ENCODE measurements at places on chromosomes 1 and 21.

GRCh38 chr1:55623311-55623710 lies 408.1 kb upstream of the USP24 start:
- DNase-seq, result no peak

- no peak for DNase-seq
Measured at GRCh38 chr1:165726841-165727240, 28.5 kb upstream of the ALDH9A1 start.

DNA sequence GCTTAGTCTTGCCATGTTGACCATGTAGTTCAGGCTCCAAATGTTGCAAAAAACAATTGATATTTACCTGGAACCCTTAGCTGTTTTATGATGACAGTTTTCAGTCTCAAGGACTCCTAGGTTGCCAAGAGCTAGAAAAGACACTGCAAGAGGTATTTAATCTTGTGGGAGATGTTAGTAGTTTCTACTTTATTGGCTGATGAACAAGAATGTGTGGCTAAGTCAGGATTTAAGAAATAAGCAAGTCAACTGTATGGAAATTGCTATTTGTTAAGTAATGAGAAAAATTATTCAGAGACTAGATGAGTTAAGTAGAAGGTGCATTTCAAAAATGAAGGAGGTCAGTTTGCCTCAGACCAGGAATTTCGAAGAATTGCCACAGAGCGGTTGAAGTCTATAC lies 639.7 kb upstream of the USP24 start:
- no peak for DNase-seq

DNA sequence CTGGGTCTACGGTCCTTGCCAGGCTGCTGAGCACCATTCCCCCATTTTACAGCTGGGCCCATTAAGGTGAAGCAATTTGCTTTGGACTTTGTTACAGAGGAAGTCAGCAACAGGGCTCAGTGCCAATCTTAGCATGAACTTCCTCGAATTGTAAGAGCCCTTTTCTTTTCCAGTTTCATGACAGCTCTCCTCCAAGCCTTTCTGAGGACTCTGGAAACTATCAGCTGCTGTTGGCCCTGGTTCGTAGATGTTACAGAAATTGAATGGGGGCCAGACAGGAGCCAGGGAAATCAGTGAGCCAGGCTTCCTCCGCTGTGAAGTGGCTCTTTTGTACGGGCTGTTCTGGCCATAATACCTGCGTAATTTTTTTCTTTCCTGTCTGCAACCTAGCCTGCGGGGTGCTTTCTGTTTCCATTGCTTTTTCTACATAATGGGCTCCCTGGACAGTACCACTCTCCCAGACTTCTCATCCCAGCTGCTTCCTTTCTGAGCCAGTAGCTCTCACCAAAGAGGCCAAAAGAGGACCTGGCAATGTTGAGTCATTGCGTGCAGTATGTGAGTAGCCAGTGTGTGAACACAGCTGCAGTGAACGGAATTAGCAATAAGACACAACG lies 386.3 kb downstream of the DISC1 start:
- no peak for DNase-seq

GRCh38 chr1:158644449-158644848 lies 39.4 kb downstream of the OR10Z1 start:
- no peak for DNase-seq

GRCh38 chr1:43454270-43455011 lies 710 bp upstream of the HYI start:
- DNase-seq, result peak; percentile 65

GRCh38 chr1:53379662-53380002 lies 51.8 kb upstream of the LRP8 start:
- DNase-seq, result no peak

DNA sequence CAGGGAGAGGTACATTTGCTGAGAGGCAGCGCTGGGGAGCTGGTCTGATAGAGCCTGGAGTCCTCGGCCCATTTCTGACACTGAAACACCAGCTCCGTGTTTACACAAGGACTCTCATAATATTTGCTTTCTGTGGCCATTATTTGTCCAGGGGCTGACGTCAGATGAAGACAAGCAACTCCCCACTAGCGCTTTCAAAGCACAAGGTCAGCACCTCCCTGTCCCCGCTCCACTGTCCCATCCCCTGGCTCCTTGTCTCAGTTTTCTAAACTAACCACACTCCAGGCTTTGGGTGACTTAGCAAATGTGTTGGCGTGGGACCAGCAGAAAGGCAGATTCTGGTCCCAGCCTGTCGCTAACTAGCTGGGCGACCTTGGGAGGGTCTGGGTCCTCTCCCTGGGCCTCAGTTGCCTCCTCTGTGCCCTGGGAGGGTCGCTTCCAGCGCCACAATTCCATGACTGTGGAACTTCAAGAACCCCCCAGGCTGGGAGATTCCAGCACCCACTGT lies 37.4 kb upstream of the ZBTB40 start:
- DNase-seq, result no peak

DNA sequence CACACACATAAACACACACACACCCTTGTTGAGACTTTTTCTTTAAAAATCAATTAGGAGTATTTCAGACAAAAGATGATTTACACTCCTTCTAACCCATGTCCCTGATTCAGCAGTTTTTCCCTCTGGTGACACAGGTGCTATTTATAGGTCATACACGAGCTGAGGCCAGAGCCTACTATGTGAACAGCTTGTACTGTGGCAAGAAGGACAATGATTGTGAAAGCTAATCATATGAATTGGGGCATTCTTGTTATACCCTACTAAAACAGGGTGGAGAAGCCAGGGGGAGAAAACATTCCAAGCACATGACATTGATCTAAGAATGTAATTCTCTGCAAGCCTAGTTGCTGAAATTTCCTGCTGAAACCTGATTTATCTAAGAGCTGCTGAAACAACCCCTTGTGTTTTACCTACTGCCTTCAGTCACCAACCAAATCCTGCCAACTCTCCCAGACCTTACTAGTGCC lies 60.3 kb downstream of the XCL1 start:
- DNase-seq, result peak; percentile 14

GRCh38 chr21:20631633-20632032 lies 366.6 kb upstream of the NCAM2 start:
- DNase-seq, result no peak

- DNase-seq, result no peak
Measured at GRCh38 chr1:57156907-57157306, 191.1 kb upstream of the C8B start.

- DNase-seq, result no peak
Measured at GRCh38 chr1:31387612-31388011, 14.7 kb upstream of the FABP3 start.

DNA sequence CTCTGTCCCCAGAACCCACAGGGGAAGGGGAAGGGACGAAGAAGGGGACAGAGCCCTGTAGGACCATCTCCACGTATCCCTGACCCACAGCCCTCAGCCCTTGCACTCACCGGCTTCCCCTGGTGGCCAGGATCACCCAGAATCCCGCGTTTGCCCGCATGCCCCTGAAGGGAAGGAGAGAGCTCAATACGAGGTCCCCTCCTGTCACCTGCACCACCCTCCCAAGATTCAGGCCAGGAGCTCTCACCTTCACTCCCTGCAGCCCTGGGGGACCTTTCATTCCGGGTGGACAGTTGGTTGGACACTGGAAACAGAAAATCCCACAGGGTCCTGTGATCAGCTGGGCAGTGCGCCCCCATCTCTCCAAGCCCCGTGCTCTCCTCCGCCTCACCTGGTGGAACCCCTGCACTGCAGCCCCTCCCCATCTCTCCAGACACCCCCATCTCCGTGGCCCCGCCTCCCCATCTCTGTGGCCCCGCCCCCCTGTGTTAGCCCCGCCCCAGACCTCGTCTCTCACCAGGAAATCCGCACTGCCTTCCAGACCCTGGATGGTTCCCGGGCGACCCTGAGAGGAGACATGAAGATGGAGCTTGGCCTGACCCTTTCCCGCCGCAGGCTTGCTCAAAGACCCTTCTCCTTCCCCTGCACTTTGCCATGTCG lies 6.0 kb downstream of the COL9A2 start:
- no peak for DNase-seq

DNA sequence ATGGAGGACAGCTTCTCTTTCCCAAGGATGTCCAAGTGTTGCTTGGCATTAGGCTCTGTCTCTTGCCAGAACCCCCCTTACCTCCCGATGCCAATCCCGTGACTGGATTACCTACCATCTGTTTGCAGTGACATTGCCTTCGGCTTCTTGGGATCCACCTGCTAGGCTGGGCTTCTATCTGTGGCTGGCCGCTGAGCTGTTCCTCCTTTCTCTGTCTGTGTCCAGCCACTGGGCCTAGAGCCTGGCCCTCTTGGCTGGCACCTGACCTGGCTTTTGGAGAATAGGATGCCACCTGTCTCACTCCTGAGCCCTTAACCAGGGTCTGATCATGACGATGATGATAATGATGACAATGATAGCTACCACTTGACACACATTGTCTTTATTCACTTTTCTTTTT lies 41.6 kb upstream of the STUM start:
- DNase-seq, result no peak

GRCh38 chr1:5926686-5927435 lies 65.4 kb downstream of the NPHP4 start:
- DNase-seq, result no peak

DNA sequence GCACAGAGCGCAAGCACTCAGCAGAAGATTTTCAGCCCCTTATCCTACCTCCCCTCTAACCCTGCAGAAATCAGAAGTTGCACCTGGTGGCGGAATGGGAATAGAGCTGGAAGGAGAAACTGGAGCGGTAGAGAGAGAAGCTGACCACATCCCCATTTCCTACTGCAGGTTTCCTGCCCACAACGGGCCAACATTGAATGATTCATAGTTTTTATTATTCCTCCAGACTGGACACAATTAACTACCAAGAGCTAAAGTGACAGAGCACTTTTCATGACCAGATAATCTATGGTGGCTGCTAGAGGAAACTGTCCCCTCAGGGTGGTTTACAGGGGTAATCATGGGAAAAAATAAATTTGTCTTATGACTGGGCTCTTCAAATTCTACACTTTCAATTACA lies 21.3 kb upstream of the LRRC8D start:
- DNase-seq, result no peak

- no peak for DNase-seq
Measured at GRCh38 chr1:55481634-55482033, 266.5 kb upstream of the USP24 start.

GRCh38 chr1:119631433-119632102 lies 16.5 kb downstream of the ZNF697 start:
- DNase-seq, result peak; percentile 69

- no peak for DNase-seq
Measured at GRCh38 chr21:42654179-42654912, 925 bp downstream of the PDE9A start.

- no peak for DNase-seq
Measured at GRCh38 chr1:206717674-206717989, 32.9 kb downstream of the MAPKAPK2 start.

DNA sequence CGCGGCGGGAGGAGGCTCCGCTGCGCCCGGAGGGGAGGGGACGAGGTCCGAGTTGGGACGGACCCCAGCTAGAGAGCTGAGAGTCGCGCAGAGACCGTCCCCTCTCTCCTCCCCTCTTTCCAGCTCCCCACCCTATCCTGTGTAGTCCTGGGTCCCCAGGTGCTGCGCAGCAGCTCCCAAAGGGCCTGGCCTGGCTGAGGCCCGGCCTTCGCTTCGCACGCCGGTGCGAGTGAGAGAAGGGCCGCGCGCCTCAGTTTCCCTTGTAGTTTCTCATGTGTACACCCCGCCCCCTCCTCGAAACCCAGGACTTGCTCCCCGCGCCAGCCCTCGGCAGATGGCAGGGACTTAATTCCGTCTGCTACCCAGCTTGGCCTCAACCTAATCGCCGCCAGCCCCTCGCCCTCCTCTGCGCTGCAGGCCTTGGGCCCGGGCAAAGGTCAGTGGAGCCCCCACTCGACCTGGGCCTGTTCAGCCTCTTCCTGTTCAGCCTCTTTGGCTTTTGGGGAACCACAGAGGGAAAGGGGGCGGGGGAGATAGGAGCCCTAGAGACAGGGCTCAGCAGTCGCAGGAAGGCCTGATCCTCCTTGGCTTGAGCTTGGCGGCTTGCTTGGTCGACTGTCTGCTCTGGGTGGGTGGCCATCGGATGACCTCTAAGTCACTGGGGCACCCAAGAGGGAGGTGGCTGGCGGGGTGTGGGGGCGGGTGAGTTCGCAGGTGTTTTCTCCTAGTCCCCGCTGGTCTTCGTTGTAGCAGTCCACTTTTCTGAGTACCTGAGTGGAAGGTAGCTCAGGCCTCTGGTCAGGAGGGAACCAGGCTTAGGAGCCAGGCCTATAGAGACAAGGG lies 1.0 kb downstream of the ZNF687 start:
- no peak for DNase-seq

DNA sequence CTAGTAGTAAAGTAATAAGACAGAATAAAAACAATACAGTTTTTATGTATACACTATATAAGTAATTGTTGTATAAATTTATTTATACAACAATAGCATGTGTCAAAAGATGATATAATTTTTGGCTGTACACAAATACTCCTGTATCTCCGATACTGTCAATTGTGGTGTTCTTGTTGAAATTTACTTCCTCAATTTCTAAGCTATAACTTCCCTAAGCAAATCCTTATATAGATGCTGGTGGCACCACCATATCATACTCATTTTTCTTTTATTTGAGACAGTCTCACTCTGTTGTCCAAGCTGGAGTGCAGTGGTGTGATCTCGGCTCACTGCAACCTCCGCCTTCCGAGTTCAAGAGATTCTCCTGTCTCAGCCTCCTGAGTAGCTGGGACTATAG lies 141.0 kb upstream of the HP1BP3 start:
- no peak for DNase-seq

Measured in fibroblast of the conjunctiva (primary cell).